HT-29 (cell line): ENCODE measurements at places on chromosomes 6 and 20.

DNA sequence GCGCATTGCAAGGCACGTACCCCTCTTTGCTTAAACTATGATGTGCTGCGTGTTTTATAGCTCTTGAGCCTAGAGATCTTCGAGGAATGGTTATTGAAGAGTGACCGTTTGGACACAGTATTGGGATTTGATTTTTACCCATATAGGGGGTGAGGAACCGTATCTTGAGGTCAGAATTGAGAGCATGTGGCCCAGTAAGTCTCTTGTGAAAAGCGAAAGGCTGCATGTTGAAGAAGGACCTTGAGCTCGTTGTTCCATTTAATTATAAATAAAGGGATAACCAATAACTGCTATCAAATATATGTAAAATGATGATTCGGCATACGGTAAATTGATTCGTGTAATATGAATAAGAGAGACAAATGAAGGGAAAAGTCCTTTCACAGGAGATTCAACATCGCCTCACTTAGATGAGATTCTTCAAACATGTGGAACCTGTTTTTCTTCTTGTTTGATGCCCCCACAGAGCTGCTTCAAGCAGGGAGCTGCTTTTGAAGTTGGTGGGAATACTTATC lies 66.6 kb downstream of the AKAP12 start:
- DNase-seq: no peak

- no peak for DNase-seq
Measured at GRCh38 chr20:57108742-57109570, 157.5 kb downstream of the BMP7 start.

DNA sequence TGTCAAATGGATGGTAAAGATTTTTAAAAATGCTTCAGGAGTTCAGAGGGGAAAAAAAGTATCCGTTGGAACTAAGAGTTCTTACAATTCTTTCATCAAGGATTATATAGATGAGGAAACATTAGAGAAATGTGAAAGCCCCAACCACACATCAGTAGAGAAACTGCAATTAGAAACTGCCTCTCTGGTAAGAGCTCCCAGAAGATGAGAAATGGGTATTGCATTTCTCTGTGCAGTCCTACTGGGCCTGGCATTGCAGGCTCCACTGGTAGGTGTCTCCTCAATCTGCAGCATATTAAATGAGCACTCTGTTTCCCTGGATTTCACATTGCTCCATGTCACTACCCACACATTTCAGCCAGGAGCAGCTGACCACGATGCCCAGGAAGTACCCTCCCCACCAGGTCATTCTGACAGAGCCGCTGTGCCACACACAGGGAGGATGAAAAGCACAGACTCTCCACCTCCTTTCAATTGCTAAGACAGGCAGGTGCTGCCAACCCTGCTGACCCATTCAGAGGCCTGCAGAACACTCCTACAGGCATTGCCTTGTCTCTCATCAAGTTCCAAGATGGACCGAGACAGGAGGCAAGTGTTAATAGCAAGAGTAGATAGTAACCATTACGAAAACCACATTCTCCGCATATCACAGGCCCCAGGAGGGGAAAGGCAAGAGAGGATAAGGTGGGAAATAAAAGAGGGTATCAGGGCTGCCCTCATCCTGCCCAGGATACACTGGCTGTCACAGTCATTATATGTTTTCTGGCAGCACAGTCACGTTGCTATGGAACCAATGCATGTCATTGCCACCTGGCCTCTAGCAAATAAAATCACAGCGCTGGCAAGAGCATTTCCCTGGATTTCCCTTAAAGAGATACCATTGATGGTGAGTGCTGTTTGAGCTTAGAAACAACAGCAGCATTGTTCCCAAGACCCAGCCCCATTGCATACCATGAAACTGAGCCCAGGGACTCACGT lies 241.7 kb downstream of the ATXN1 start:
- peak; percentile 57 for DNase-seq

DNA sequence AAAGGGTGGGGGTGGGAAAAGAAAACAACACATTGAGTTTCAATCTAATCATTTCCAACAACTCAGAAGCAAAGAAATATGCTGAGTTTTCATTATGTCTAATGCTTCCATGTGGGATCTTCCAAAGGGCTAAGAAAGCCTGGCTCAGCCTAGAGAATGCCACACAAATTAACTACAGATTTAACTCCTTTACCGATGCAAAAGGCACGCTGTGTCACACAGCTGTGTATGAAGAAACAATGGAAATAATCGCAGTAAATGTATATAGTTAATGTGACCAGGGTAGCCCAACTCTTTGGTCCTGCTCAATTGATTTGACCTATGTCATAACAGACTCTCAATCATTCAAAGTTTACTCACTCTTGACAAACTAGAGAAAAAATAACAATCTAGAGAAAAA lies 17.8 kb downstream of the B4GALT5 start:
- DNase-seq: no peak

DNA sequence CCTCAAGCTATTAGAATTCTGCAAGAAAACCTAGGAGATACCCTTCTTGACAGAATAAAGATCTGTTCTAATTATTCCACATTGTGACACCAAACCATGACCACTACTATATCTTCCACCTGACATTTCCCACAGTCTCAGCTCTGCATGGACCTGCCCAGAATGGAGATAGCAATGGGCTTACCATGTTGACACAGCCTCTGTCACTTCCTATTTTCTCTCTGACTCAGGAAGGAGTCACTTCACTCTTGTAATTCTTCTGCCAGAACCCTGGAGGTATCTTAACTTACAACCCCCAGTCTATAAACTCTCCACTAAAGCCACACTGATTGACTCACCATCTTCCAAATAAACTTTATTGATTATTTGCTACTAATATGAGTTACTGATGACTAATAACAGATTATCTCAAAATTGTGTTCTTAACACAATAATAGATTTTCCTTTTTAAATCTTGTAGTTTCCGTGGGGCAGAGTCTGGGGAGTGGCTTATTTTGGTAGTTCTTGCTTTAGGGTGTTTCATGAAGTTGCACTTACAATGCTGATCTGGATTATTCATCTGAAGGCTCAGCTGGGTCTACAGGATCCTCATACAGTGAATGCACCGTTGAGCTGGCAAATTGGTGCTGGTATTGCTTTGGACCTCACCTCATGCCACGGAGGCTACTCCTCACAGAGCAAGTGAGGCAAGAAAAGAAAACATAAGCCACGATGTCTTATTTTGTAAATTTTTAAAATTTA lies 869.9 kb downstream of the KIF16B start:
- DNase-seq: peak; percentile 41

GRCh38 chr6:127186889-127187288 lies 68.4 kb downstream of the RSPO3 start:
- peak; percentile 33 for DNase-seq

- no peak for DNase-seq
Measured at GRCh38 chr20:40225596-40225995, 463.4 kb downstream of the MAFB start.
